ENCODE measurements at places on chromosomes 5 and 9.

DNA sequence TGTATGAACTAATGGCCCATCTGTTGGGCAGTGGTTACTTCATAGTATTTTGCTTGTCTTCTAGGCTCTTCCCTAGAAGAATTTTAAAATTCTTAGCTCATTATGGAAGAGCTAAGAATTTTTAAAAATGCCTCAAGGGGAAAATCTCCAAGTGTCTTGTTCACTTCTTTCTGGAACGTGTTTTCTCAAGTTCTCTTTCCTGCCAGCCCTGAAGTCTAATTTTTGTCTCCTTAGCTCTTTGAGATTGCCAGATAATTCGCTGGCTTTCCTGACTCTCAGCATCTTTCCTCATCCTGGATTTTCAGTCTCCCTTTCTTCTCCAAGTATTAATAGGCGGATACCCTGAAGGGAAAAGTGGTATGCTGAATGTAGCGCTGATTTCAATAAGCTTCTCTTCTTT, 395.4 kb downstream of the ARRDC3 start:
- DNase-seq = no peak

DNA sequence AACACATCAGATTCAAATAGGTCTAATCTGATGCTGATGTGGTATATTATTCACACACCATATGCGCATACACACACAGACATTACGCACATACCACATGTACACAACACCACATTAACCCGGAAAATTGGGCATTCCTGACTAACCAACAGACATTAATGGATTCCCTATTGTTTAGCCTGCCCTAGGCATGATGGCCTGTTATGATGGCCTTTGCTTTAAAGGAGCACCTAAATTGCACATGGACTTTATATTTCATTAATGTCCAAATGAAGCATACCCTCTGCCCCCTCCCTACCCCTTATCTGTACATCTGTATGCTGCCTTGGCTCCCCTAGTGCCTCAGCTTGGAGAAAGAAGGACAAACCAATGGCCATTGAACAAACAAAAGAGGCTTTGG, 127.7 kb upstream of the PRLR start:
- no peak for DNase-seq

DNA sequence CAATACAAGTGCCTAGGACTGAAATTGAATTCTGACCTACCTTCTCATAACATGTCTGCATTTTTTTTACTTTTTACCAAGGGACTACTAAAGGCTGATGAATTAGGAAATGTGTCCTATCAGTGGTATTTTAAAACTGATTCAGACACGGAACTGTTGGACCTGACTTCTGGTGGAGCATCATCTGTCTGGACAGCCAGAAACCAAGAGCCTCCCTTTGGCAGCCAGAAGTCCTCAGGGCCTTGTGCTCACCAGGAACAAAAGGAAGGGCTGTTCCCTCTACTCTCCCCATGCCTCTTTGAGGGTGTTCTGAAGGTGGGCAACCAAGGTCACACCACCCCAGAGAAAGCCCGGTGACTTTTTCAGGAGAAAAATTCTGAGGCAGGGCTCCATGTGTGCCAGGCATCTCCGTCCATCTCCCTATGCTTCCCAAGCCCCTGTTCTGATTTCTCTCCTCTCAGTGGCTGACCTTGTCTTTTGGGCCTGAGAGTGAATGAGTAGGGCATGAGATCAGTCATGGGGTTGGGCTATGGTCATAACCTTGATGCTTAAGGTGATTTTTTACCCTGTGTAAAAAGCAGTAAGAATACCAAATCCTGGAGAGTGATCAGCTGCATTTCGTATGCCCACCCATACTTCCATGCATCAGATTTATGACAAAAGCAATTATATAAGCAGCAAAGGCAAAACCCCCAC, 143.7 kb downstream of the SCAMP1 start:
- DNase-seq = no peak

- peak; percentile 32 for DNase-seq
Measured at GRCh38 chr9:136681945-136682699, 5.1 kb downstream of the AGPAT2 start.

GRCh38 chr5:66848749-66849641, 252.8 kb downstream of the MAST4 start:
- no peak for DNase-seq

- no peak for DNase-seq
Measured at GRCh38 chr9:14967450-14968321, 57.5 kb upstream of the FREM1 start.

DNA sequence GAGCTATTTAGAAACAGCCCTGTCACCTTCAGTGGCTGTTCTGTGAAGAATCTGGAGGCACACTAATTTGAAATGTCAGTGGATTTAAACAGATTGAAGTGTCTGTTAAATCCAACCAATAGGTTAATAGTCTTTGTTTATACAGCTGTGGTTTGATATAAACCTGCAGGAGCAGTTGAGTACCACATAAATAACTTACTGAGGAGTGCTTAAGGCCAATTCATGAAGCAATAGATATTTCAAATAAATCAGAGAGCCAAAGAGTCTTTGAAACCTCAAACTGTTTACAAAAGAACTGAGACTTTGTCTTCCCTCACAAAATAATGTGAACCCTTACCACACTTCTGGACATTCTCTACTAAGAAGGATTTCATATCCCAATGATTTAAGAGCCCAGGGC, 111.9 kb downstream of the FEM1C start:
- no peak for DNase-seq

GRCh38 chr5:124604419-124604818, 142.0 kb downstream of the ZNF608 start:
- DNase-seq = no peak

- no peak for DNase-seq
Measured at GRCh38 chr5:16596581-16596940, 20.2 kb downstream of the RETREG1 start.

GRCh38 chr5:66967102-66967501, 229.5 kb downstream of the CD180 start:
- DNase-seq = no peak

- DNase-seq = no peak
Measured at GRCh38 chr5:73692166-73692640, 66.2 kb downstream of the ARHGEF28 start.

GRCh38 chr9:128092199-128092977, 24.4 kb downstream of the SLC25A25 start:
- DNase-seq = no peak

DNA sequence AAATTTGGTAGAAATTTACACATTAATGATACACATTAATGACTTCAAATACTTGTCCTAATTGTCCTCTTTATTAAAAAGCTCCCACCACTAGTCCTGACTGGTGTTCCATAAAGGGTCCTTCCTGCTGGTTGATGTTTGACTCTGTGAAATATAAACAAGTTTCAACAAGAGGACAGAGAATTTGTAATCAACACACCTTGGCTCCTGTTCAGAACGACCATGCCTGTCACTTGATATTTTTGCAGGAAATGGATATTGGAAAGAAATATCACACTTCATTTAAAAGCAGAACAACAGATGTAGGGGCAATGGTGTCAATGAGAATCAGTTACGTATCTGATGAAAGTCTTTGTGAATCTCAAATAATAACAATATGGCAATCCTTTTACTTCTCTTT, 211.7 kb downstream of the ENC1 start:
- DNase-seq = no peak

DNA sequence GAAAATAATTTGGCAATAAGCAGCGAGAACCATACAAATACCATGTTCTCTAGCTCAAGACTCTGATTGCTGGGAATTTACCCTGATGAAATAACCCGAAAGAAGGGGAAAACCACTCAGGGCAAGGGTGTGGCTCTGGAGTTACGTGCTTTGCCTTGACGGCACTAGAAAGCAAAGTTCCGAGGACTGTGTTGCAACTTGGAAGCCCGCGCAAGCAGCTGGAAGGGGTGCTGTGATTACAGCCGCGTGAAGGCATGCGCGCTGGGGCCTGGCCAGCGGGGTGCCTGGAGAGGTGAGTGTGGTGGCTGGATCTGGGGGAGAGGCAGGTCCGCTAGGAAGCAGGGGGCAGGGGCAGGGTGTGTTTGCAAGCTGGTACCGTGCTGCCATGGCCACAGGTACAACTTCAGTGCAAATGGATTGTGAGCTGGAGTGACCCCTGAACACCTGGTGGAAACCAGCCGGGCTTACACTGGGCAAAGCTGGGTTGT, 52.6 kb upstream of the CNOT6 start:
- DNase-seq = no peak

DNA sequence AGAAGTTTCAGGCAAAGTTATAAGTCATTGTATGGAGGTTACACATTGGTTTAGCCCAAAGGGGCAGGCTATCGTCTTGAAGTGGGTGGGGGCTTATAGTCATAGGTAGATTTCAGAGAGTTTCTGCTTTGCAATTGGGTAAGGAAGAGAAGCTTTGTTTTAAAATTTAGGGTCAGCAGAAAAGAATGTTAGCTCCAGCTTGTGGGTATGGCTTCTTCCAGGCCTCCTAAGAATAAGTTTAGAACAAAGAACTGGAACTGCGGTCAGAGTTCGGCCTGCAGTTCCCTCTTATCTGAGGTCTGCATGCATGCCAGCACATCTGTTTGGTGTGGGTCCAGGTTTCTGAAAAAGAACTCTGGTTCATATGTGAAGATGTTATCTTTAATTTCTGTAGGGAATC, 96.1 kb downstream of the CYFIP2 start:
- no peak for DNase-seq

DNA sequence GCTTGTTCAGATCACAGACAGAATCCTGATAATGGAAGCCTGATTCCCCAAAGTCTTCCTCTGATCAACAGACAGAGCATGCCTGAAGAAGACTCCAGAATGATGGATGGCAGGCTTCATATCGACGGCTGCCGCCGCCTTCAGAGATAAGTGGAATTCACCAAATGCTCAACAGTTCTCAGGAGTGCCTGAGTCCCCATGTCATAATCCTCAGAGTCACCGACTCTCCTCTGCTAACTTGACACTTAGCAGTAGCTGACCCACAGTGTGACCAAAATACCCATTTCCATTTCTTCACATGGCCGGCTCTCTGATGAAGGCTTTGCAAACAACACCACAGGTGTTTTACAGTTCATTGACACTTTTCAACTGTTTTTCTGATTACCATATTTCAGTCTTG, 58.7 kb downstream of the PRDM6 start:
- DNase-seq = no peak

DNA sequence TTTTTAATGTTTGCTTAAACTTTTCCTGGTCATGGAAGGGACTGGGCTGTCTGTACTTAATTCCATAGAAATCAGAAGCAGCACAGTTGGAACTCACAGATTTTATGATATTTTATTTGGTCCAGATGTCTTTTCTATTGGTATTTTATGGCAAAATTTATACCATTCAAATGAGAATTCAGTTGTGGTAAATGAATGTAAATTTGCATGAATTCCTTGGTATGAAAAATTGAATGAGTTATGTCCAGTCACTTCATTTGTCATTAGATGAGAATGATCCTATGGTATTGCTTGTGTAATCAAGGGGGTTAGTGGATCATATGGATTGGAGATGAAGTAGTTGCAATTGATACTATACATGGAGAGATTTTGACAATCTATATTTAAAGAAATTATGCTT, 188.0 kb downstream of the KDM4C start:
- DNase-seq = no peak

DNA sequence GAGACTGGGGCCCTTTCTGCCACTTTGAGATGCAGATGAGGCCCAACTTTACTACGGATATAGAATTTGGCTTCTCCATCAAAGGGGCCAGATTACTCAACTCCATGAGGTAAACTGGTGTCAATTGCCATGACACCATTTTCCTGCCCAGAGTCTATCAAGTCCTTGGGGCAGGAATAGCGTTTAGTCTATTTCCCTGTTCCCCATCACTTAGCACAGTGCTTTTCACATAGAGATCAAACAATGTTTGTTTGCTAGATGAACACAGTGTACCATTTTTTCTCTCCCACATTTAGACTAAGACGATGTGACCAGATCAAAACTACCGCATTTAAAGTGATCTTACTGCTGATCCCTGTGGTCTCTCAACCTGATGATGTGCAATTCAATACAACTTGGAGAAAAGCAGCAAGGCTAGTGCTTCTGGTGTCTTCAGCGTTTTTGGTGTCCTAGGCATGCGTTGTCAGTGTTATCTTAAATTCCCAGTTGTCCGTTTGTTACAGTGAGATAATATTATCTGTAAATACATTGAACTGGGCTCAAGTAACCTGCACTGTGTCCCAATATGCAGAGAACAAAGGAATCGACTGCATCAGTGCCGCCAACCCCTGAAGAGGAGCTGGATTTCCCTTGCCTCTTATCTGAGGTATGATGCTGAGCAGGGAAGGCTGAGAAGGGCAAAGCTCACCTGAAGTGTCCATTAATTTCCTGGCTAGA, 446.2 kb downstream of the PLK2 start:
- no peak for DNase-seq

Measured in right lobe of liver (tissue), 6 donors.